Stimulated activated CD8-positive, alpha-beta memory T cell treated with anti-CD3 and anti-CD28 coated beads, Interleukin-4, amount 100 ng/mL, for 48 hours (primary cell): ENCODE measurements at places on chromosomes 13 and 19.

GRCh38 chr19:50912102-50912599, 956 bp upstream of the KLK4 start:
- DNase-seq: no peak

DNA sequence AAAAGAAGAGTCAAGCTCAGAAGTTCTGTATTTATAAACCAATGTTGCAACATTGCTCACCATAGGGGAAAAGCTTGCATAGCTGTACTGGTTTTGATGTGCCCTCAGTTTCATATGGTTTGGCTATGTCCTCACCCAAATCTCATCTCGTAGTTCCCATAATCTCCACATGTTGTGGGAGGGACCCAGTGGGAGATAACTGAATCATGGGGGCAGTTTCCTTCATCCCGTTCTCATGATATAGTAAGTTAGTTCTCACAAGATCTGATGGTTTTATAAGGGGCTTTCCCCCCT, 73.9 kb downstream of the TNFRSF19 start:
- no peak for DNase-seq

DNA sequence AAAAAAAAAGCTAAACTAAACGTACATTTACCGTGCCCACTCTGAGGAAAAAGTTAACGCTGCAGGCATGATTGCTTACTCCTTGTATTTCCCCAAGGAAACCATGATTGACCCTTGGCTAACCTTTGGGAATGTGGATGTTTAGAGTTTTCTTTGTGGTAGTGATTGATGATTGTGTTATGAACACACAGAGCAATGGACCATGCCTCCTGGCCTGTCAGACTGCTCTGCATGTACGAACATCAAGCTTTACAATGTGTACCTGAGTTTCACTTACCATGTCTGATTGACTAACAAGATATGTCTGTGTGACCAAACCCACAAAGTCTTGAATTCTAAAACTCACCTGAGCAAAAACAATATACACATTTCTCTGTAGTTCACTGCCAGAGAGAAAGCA, 35.1 kb downstream of the MYCBP2 start:
- DNase-seq: no peak

DNA sequence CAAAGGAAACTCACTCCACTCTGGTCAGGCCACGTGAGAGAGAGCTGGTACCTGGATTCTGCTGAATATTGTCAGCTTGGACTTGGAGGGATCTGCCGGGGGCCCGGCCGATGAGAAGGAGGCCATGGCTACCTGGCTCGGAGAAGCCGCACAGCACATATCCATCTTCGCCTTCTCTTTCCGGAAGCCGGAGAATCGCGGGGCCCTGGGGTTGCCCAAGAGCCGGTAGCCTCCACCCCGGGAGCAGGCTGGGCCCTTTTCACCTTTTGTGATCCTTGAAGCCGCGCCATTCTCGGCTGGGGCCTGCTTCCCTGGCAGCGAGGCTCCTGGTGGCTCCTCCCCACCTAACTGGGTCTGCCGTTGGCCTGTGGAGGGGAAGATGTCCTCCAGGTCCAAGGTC, 28.9 kb downstream of the ZNF541 start:
- DNase-seq: no peak

DNA sequence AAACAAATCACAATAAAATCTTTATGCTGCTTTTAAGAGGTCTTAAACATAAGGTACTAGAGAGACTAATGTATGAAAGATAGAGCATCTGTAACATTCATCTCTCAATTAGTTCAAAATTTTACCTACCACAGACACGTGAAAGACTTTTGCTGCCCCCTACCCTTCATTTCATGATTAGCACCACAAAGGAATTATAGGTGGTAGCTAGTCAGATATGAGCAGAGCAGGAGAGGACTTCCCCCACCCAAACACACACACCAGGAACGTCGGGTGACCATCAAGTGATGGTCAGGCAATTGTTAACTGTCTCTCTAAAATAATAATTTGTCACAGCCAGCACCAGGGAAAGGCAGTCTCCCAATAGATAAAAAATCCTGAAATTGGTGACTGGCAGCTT, 1531.7 kb upstream of the SPRY2 start:
- no peak for DNase-seq

- no peak for DNase-seq
These were observed 321.9 kb upstream of the ZNF507 start for GRCh38 chr19:32023564-32023832.

GRCh38 chr13:39037410-39037879, 444 bp downstream of the PROSER1 start:
- no peak for DNase-seq

- DNase-seq: no peak
These were observed 19.6 kb upstream of the SLC15A1 start for GRCh38 chr13:98771838-98772611.

- DNase-seq: no peak
These were observed 142.3 kb upstream of the FNDC3A start for GRCh38 chr13:48833412-48833811.

GRCh38 chr13:71922194-71922593, 55.2 kb upstream of the DACH1 start:
- DNase-seq: no peak

GRCh38 chr19:38638461-38638860, 9.0 kb upstream of the ACTN4 start:
- no peak for DNase-seq

GRCh38 chr19:55579766-55580621, 654 bp downstream of the ZNF579 start:
- DNase-seq: no peak

DNA sequence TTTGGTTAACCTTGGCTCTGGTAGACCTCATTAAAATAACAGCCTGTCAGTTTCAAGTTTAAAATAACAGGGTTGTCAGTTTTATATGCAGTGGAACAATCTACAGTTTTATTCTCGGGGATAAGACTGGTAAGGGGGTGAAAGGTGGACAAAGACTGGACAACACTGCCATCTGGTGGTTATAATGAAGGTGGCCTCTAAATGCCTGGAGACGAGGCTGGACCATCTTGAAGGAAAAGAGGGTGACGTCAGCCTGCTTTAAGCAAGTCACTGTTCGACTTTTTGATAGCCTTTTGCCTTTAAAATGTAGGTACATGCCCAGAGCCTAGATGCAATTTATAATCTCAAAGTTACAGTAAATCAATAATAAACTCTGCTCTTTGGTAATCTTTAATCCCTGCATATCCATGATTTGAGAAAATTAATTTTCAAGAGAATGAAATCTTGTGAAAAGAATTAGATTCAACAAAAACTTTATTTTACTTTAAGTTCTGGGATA, 117.0 kb downstream of the DCT start:
- DNase-seq: peak; percentile 66

DNA sequence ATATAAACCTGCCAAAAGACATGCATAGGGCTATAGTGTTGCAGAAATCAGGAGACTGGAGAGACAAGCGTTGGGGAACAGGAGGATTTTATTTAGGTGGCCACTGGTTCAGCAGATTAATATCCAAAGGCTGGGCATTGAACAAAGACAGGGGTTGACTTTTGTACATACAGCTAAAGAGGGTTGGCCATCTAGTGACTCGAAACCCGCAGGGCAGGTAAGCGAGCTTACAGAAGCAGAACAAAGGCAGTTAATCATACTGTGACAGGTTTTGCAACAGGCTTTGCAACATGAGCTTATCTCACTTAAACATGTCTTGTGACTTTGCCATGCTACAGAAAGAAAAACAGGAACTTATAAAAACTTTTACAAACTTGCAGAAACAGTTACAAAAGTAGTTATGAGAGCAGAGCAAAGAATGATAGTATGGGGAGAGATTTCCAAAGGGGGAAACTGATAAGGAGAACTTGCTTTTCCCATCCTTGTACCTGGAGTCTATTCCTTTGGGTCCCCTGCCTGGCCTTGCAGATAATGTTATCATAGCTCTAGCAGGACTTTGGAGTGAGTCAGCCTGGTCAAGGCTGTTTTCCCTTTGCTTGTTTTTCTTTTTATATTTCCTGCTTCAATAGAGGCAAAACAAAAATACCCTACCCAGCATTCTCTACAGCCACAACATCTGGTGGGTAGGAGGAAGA, 234.2 kb downstream of the PCDH17 start:
- no peak for DNase-seq

DNA sequence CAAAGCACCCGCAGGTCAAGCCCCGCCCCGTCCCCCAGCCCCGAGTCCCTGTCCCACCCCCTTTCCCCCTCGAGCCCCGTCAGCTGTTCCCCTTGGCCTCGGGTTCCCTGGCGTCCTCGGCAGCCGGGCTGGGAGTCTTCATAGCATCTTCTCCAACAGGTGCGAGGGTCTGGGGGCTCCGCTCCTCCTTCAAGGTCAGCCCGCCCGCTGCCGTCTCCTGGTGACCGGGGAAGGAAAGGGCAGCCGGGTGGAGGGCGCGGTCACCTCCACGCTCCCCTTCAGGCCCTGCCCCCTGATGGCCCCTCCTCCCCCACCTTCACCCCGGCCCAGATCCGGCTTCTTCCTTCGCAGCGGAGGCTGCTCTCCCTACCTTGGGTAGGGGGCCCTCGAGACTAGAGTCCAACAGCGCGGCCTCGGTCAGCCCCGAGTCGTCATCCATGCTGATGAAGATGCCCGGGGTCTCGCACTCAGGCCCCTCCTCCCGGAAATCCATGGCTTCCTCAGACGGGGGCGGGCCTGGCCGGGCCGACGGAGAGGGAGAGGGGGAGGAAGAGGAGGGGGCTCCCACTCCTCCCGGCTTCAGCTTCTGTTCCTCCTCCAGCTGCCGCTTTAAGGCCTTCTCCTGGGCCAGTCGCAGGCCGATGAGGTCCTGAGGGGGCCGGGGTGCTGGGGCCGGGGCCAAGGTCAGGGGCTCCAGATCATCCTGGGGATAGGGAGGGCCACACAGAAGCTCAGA, 541 bp upstream of the RSPH6A start:
- DNase-seq: no peak

DNA sequence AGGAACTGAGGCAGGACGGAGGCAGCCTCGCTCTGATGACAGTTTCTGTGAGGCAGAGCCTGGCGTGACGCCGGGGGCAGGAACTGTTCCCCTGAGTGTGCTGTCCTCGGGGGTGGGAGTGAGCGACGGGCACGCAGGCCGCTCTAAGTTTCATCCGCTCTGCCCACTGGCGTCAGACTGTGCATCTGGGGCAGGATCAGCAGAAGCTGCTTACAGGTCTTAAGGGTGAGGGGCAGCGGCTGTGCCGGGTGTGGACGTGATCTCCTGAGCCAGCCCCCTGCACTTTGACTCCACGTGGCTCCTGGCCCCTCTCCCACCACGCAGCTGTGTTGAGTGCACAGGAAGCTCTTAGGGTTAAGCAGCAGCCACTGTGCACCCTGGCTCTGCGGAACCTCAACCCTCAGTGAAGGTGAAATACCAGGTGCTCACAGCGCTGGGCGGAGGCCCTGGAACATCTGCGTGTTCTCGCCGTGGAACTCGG, 1.5 kb downstream of the GRK1 start:
- DNase-seq: no peak

DNA sequence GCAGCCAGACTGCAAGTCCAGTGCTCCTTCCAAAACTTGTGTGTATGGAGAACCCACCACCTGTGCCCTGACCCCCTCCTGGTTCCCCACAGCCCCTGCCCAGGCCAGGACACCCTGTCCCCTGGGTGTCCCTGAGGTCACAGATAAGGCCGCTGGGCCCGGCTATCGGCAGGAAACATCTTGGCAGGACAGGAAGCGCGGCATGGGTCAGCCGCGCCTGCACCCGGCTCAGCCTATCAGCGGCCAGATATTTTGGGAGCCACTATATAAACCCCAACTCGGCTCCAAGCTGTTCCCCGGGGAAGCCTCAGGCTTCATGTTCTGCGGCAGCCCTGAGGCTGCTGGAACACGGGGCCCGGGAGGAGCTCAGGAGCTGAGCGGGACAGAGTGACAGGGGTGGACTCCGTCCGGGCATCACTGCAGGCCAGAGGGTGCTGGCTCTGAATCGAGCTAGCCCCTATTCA, 60.8 kb downstream of the AP1M1 start:
- DNase-seq: no peak

GRCh38 chr13:74651121-74651520, 516.9 kb upstream of the KLF12 start:
- no peak for DNase-seq

GRCh38 chr19:49938662-49939061, 9.4 kb upstream of the NUP62 start:
- DNase-seq: no peak

DNA sequence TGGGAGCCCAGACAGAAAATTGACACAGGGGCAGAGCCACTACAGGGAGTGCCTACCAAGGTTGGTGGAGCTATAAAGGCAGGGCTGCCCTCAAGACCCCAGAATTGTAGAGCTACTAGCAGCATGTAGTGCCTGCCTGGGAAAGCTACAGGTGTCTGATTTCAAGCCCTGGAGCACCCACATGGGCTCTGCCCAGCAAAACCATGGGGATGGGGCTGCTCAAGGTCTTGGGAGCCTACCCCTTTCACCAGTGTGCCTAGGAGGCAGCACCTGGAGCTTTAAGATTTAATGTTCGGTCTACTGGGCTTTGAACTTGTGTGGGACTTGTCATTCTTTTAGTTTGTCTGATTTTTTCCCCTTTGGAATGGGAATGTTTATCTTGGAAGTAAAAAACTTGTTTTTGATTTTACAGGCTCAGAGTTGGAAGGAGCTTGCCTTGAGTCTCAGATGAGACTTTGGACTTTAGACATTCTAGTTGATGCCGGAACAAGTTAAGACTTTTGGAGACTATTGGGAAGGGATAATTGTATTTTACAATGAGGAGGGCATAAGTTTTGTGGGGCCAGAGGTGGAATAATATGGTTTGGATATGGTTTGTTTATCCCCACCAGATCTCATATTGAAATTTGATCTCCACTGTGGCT, 45.1 kb downstream of the ALOX5AP start:
- DNase-seq: no peak

GRCh38 chr13:112964971-112965492, 4.0 kb upstream of the MCF2L start:
- no peak for DNase-seq

DNA sequence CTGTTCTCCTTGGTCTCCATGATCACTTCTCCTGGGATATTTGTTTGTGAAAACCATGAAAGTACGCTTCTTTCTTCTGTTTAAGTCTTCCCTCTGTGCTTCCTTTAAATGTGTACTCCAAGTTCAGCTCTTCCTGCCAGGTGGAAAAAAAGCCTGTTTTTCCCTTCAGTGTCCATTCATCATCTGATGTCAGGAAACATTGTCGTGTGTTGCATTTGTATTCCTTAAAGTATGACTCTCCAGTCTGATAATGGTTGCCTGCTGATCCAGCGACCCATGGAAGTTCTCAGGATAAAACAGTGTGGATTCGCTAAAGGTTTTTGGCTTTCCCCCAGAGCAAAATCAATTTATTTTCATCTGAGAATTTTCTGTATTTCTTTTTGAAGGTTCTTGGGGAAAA, 22.3 kb downstream of the SACS start:
- DNase-seq: no peak
